ENCODE measurements at places on chromosomes 16 and 17.

- no peak for DNase-seq
These were observed 407 bp upstream of the TMEM94 start for GRCh38 chr17:75456039-75456416.

DNA sequence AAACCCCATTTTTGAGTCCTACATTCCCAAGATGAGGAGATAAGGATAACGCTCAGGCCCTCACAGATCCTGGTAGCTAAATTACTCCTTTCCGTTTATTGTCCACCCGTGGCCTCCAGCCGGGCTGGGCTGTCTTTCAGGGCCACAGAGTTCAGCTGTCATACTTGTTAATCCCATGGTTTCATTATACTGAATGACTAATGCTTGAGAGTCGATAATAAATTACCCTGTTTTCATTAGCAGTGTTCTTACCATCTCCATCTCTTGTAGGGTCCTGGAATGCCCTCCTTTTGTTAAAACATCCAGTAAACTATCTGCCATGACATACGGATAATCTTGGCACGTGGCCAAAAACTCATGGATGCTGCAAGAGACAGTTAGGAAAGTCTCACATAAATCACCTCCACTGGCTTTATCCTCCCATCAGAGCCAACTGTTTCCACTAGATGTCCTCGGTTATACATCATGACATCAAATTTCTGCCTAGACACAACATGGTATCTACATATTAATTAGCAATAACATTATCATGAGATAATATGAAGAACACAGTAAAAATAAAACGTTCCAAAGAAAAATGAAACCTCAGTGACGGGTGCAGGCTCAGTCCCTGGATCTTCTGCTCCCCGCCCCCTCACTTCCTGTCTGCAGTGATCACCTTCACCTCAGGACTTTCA lies 45.3 kb downstream of the BRD7 start:
- no peak for DNase-seq

DNA sequence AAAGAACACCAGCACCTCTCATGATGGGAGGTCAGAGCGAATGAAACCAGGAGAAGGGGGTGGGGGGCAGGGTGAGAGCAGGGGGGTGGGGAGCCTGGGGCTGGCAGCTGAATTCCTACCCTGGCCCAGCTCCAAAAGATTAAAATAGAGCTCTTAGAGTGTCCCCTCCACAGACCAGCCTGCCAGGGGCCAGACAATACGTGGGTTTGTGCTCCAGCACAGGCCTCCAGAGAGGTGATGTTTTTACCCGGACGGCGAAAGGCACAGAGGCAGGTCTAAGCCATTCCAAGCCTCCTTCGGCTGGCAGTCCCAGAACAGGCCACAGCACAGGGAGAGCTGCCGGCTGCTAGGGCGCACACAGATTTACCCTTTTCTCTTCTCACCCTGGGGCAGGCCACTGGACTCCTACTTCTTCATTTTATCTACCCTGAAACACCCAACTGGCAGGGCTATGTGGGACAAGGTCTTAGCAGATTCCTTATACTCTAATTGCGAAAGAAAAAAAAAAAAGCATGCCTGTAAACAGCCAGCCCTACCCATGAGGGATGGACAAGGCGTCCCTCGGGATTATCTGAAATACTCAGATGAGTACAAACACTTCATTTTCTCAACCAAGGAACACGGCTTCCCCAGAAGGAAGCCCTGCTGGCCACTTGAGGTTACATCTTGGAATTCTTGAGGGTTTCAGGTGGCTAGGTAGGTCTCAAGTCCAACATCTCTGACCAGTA lies 71.9 kb upstream of the NOG start:
- no peak for DNase-seq

GRCh38 chr17:79948406-79948944 lies 87.2 kb downstream of the TBC1D16 start:
- no peak for DNase-seq

DNA sequence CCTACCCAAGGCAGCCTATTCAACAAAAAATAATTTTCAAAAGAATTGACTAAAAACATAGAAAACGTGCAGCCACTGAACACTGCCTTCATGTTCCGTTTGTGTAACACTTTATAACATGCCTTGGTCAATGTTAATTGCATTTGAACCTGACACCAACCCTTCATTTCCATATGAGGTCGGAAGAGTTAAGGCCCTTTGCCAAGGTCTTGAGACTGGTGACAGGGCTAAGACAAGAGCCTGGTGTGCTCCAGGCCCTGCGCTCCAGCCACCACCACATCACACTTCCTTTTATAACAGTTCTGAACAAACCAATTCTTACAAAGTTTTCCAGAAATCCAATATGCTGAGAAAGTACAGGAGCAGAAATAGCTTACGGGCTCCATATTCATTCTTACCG lies 4.2 kb downstream of the BBS2 start:
- DNase-seq = no peak
